ENCODE measurements at places on chromosomes 3 and 15. TPM values are rescaled to one million over a fixed set of nuclear protein-coding genes. Genes with fewer than 3 reads are reported as not detected.

Gene NOX5
- total RNA-seq = 0.30 TPM

Gene EIF1B
- total RNA-seq = 18.5 TPM

Gene PCLAF
- total RNA-seq = 3.6 TPM

Gene BOC
- 2.4 TPM for total RNA-seq

Gene PHLDB2
- 61.5 TPM for total RNA-seq

All from smooth muscle cell of the umbilical artery (primary cell).